Aorta (tissue), 5 donors: ENCODE measurements at places on chromosomes 2 and 18. TPM values are rescaled to one million over a fixed set of nuclear protein-coding genes. Genes with fewer than 3 reads are reported as not detected.

SCN9A gene
- polyA plus RNA-seq, result 0.13 TPM

SFT2D3 gene
- 4.2 TPM for polyA plus RNA-seq

GKN2 gene
- 1.5 TPM for polyA plus RNA-seq

HOXD3 gene
- polyA plus RNA-seq, result 1.5 TPM

LIMS3 gene
- 4.7 TPM for polyA plus RNA-seq

RGPD4 gene
- polyA plus RNA-seq, result not detected

SPP2 gene
- polyA plus RNA-seq, result not detected

SALL3 gene
- not detected for polyA plus RNA-seq

NYAP2 gene
- polyA plus RNA-seq, result 0.15 TPM

SLC39A6 gene
- polyA plus RNA-seq, result 27.2 TPM

GRCh38 chr2:218271487-218271797 lies 1.1 kb downstream of the PNKD start:
- no peak for DNase-seq

DNA sequence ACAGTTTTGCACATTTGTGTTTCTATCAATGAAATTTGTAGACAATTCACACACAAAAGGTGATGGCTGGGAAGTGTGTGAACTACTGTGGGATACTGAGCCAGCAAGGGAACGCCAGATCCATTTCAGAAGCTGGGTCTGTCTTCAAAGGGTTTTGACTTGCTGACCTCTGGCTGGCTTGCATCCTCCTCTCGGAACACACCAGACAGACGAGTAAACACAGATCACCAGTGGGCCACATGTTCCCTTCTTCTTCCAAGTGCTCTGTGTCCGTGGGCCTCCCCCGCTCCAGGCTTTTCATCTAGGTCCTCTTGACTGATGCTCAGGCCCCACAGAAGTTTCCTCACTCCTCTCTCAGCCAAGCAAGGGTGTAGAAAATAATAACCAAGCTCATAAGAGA lies 122.2 kb upstream of the OSR1 start:
- no peak for DNase-seq

DNA sequence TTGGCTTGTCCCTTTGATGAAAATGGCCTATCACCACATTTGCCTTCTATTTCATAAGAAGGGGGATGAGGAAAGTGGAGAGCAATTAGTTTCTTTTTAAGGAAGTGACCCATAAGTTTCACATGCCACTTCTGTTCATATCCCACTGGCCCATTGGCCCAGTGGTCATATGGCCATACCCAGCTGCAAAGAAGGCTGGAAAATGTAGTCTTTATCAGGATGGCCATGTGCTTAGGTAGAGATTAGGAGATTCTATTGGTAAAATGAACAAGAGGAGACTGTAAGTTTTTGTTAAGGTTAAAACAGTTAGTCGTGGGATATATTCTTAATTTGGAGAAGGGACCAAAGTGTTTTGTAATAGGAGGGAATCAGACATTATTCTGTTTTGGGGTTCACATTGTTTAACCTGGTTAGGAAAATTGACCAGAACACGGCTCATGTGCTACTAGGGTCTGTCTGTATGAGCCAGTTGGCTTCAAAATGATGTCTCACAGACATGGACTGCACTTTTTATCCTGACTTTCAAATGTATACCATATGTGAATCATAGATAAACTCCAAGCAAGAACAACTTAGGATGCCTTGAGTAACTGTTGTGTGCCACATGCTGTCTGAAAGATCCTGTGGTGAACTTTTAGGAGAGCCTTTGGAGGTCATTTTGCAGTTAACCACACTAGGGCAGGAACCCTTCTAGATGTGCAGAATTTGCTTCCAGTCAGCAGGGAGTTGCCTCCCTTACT lies 17.3 kb downstream of the PLCL1 start:
- no peak for DNase-seq

GRCh38 chr2:33238111-33238510 lies 238.3 kb upstream of the RASGRP3 start:
- no peak for DNase-seq

- DNase-seq, result no peak
Measured at GRCh38 chr2:236175548-236176150, 7.5 kb upstream of the GBX2 start.

GRCh38 chr2:71379086-71379485 lies 47.5 kb downstream of the ZNF638 start:
- no peak for DNase-seq

- DNase-seq, result no peak
Measured at GRCh38 chr2:16184341-16184890, 244.1 kb downstream of the MYCN start.

DNA sequence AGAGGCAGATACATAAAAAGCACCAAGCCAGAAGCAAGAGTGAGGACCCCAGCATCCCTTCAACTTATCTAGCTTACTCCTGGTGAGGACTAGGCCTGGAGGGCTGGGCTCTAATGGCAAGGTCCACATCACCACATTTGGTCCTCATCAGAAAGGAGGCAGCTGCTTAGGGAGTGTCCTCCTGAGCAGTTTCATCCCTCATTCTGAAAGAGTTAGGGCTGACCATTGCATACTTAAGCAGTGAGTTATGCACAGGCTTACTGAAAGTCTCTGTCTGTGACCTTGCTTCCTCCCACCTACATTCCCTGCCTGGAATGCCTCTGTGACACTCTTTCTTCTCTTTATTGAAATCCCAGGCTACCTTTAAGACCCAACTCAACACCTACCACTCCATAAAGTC lies 301.8 kb upstream of the ACVR2A start:
- no peak for DNase-seq

GRCh38 chr18:24995056-24995455 lies 356.9 kb downstream of the ZNF521 start:
- DNase-seq, result no peak

GRCh38 chr2:217261452-217261851 lies 401.6 kb upstream of the TNP1 start:
- DNase-seq, result no peak

- no peak for DNase-seq
Measured at GRCh38 chr2:196088203-196088602, 19.6 kb upstream of the DNAH7 start.

GRCh38 chr2:181077128-181077709 lies 96.8 kb downstream of the UBE2E3 start:
- DNase-seq, result no peak

GRCh38 chr18:23334569-23334968 lies 118.5 kb upstream of the RIOK3 start:
- no peak for DNase-seq

DNA sequence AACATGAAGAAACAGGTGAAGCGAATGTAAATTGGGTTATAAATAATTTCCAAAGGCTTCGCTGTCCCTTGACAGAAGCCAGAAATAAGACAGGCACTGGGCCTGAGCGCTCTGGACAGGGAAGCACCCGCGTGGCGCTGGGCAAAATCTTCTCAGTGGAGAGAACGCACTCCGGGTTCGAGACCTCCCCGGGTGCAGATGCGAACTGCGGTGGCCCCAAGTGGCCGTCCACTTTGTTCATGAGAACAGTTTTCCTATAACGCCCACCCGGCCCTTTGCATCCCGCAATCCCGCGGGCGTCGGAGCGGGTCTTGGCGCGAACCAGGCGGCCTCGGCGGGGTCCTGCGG lies 651 bp upstream of the DPYSL5 start:
- DNase-seq, result no peak
